RPMI7951 (cell line): ENCODE measurements at places on chromosomes 7 and 10. TPM values are rescaled to one million over a fixed set of nuclear protein-coding genes. Genes with fewer than 3 reads are reported as not detected.

The SSC4D gene
- total RNA-seq: 0.10 and 0.60 TPM in 2 replicates

The SLC13A1 gene
- not detected in 2 replicates for total RNA-seq

GRCh38 chr10:33008499-33009243, 50.6 kb upstream of the ITGB1 start:
- peak; percentile 82 for DNase-seq

GRCh38 chr7:34211018-34211417, 305.7 kb downstream of the BMPER start:
- DNase-seq: no peak

- no peak for DNase-seq
Measured at GRCh38 chr10:125118011-125118611, 42.3 kb downstream of the CTBP2 start.

GRCh38 chr7:111126987-111127386, 36.1 kb downstream of the LRRN3 start:
- peak; percentile 9 for DNase-seq

The SEMA3C gene
- total RNA-seq: 111 and 119 TPM in 2 replicates

DNA sequence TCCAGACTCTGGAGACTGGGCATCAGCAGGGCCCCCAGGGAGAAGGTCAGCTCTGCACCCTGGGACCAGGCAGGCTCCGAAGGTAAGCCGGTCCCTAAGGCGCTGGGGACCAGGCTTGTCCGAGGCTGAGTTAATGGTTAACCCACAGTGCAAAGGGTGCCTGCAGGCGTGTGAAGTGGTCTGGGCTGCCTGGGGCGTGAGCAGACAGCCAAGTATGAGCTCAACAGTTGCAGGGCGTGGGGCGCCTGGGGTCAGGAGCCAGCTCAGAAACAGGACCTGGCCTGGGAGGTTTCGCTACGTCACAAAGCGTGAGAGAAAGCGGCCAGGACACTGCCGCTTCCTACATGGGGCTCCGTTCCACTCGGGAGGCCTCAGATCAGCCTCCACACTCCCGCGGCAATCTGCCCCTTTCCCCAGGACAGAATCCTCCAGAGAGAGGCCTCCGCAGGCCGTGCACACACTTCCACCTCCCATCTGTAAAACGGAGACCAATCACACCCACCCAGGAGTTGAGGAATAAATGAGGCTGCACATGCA, 16.0 kb downstream of the PDGFA start:
- no peak for DNase-seq

GRCh38 chr10:7533657-7534479, 123.0 kb upstream of the SFMBT2 start:
- DNase-seq: no peak

DNA sequence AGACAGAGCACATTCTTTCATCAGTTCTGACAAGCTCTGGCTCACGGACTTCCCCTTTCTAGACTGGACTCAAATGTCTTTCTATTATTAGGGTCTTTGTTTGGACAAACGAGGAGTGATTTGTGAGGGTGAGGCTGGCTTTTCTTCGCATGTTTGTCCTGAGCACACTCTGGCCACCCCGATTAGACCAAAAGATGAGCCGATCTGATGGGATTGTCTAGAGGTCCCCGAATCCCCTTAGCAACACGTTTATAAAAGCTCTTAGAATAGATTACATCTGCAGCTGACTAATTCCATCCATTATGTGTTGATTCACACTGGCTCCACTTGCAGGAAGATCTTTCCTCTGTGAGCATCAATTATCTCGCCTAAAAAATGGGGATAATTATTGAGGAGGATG, 675.4 kb upstream of the AUTS2 start:
- no peak for DNase-seq

The AGR3 gene
- not detected in 2 replicates for total RNA-seq

The ANKRD1 gene
- total RNA-seq: 0.29 and 0.36 TPM in 2 replicates

GRCh38 chr7:8296362-8296659, 34.3 kb upstream of the ICA1 start:
- DNase-seq: no peak

DNA sequence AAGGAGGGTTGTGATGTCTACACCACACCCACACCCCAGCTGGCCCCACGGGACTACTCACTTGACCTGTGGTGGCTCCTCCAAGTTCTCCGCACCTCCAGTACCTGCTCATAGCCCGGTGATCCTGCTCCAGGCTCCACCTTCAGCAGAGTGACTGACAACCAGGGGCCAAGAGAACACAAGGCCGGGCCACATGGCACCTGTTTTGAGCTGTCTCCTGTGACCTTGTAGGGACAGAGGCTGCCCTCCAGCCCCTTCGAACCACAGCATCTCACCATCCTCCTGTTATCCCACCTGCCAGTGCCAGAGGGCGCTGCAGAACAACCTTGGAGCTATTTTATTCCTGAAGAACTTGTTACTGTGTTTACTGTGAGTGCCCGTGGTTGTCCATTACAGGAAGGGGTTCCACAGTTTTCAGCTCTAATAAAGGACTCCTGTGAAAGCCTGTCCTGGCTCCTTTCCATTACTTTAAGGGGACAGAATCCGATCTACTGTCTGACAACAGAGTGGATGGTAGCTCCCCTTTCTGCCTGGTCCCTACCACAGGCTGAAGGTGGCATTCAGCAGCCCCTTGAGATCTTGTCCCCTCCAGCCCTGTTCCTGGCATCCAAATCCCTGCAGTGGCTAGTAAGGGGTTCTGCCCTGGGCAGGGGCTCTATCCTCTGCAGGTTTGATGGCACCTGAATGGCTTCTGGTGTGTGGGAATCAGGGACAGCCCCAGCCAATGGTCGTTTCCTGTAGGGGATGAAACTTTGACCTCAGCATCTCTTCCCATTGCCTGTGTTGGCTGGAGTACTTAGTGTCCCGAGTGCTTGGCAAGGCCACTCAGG, 50.8 kb downstream of the C10orf120 start:
- peak; percentile 24 for DNase-seq

The WAC gene
- total RNA-seq: 70.2 and 91.7 TPM in 2 replicates

GRCh38 chr7:116021237-116021636, 9.3 kb downstream of the TFEC start:
- DNase-seq: no peak

GRCh38 chr10:87550741-87551140, 46.0 kb downstream of the MINPP1 start:
- DNase-seq: no peak

- DNase-seq: peak; percentile 15
Measured at GRCh38 chr10:114489521-114490310, 85.4 kb upstream of the AFAP1L2 start.

The ADRA2A gene
- total RNA-seq: 0.10 and 0.24 TPM in 2 replicates

GRCh38 chr7:2564970-2565540, 6.3 kb downstream of the IQCE start:
- DNase-seq: no peak

The AKR1C8 gene
- total RNA-seq: not detected in 2 replicates
